ENCODE measurements at places on chromosomes 12 and 14.

GRCh38 chr14:105325716-105326567, 11.4 kb downstream of the PACS2 start:
- no peak for DNase-seq

GRCh38 chr12:111221062-111222026, 147.6 kb downstream of the PHETA1 start:
- no peak for DNase-seq

DNA sequence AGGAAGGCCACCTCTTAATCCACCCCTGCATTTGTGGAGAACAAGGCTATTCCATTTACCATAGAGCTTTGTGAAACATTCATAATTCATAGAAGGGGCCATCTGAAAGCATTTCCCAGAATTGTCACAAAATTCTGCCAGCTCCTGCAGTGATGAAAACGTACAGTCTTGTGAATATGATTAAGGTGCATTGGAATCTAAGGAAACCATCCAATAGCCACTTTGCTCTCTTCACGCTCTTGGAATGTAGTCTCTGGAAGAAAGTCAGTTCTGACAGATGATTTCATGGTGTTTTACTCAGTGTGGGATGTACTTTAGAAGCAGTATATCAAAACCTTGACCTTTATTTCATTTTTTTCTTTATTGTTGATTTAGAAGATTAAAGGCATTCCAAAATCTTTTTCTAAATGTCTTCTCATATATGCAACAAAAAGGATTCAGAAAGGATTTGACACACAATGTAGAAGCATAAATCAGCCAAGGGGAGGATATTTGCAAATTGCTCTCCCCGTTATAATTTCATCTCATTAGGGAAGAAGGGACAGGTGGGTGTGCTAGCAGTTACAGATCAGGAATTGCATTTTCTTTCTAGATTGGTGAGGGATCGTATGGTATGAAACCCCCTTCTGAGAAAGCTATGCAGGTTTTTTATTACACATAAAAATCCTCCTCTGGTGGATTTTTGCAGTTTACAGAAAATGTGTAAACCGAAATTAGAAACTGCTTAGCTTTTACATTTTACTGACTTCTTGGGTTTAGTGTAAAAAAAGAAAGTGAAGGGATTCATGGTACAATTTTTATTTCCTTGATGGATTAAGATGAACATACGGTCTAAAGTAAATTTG, 390.2 kb downstream of the LRIG3 start:
- DNase-seq = no peak

- DNase-seq = no peak
Observed at GRCh38 chr12:88472775-88473174, 107.5 kb downstream of the KITLG start.

- no peak for DNase-seq
Observed at GRCh38 chr12:129404556-129404955, 499.3 kb downstream of the TMEM132D start.

DNA sequence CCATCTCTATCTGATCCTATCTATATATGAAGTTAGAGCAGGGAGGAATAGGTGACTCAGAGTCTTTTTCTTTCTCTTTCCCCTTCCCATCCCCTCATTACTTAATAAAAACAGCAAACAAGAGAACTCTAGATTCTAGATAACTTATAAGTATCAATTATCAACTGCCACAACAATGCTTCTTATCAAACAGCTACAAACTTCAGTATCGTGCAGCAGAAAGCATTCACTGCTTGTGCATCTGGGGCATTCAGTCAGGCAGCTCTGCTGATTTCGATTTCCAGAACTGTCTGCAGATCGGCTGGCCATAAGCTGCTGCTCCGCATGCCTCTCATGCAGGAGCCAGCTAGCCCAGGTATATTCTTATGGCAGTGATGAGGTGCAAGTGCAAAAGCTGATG, 19.4 kb downstream of the A2ML1 start:
- DNase-seq = no peak

DNA sequence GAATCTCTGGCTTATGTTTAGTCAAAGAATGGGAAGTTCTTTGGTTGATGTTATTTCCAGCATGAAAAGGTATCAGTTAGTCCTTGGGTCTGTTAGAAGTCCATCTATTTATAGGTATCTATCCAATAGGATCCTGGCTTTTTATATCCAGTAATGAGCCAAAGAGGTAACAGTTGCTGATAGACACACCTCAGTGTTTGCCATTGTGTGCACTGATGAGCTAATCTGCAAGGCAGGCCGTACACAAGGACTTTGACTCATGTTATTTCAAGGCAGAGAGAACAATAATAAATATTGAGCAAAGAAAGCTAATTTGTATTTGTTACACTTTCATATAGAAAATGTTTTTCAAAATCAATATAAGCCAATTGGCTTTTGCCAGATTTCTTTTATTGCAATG, 56.4 kb downstream of the GLT1D1 start:
- DNase-seq = no peak

DNA sequence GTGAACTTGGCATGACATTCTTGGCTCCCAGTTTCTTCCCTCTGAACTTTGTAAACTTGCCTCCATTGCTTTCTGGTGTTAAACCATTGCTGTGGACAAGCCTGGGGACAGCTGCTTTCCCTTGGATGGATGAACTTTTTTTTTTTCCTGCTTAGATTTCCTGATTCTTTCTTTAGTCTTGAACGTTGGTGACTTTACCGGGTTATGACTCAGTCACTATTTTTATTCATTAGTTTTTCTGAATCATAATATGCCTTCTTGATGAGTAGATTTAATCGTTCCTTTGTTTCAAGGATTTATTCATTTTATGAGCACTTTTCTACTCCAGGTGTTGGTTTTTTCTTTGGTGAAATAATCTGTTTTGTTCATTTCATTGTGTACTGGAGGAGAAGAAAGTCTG, 155.0 kb upstream of the RTL1 start:
- no peak for DNase-seq

GRCh38 chr14:34911209-34912150, 36.3 kb upstream of the BAZ1A start:
- no peak for DNase-seq

- peak; percentile 64 for DNase-seq
Observed at GRCh38 chr14:35534873-35535482, 1.0 kb downstream of the INSM2 start.

- DNase-seq = no peak
Observed at GRCh38 chr12:57694459-57695019, 607 bp downstream of the OS9 start.

GRCh38 chr14:57052705-57053302, 215.9 kb downstream of the EXOC5 start:
- no peak for DNase-seq

GRCh38 chr14:67837011-67837624, 17.5 kb downstream of the RAD51B start:
- DNase-seq = peak; percentile 53

DNA sequence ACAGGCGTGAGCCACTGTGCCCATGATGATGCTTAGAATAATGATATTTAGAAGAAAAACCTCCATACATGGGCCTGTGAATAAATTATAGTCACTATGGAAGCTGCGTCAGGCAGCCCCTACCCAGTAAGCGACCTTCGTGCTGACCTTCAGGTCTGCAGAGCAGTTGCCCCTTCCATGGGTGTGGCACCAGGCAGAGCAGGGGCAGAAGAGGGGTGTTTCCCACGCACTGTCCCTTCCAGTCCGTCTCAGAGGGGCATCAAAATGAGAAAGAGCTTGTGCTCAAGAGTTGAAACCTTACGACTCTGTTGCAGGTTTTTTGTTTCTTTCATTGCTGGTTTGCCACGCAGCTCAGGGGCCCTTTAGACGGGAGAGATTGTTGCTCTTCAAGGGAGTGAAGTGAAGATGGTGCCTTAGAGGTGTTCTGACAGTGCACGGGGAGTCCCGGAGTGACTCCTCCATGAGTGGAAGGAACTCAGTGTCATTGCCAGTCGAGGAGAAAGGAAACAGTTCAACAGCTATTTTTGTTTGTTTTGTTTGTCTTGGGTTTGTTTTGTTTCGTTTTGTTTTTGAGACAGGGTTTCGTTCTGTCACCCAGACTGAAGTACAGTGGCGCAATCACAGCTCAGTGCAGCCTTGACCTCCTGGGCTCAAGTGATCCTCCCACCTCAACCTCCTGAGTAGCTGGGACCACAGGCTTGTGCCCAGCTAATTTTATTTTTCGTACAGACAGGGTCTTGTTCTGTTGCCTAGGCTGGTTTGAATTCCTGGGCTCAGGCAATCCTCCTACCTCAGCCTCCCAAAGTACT, 13.9 kb downstream of the CKB start:
- no peak for DNase-seq

GRCh38 chr14:95490727-95491451, 25.6 kb downstream of the SYNE3 start:
- no peak for DNase-seq

- DNase-seq = no peak
Observed at GRCh38 chr12:82723093-82723492, 36.4 kb downstream of the TMTC2 start.

- peak; percentile 53 for DNase-seq
Observed at GRCh38 chr14:65302571-65303189, 109.8 kb upstream of the FUT8 start.

GRCh38 chr14:50602035-50602434, 42.1 kb downstream of the ATL1 start:
- no peak for DNase-seq

DNA sequence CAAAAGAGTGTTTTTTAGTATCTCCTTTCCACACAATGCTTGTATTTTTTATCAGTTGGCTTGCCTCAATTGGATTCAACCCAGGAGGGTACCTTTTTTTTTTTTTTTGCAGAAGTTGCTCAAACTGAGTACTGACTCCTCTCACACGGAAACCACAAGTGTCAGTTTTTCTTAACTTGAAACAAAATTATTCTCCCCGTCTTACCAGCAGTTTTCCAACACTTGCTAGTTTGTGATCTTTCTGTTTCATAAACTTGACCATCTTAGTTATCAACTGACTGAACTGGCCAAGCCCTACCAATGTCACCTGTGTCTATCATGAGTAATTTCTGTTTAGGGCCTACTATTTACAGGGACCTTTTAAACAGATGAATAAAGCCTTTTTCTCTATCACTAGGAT, 34.1 kb upstream of the ITPR2 start:
- DNase-seq = no peak

- no peak for DNase-seq
Observed at GRCh38 chr14:102213984-102214658, 74.4 kb downstream of the WDR20 start.

GRCh38 chr12:8603856-8604255, 8.8 kb downstream of the AICDA start:
- DNase-seq = no peak

- DNase-seq = no peak
Observed at GRCh38 chr14:52077256-52077979, 8.6 kb upstream of the NID2 start.

GRCh38 chr14:52244997-52245396, 22.5 kb upstream of the PTGDR start:
- no peak for DNase-seq

DNA sequence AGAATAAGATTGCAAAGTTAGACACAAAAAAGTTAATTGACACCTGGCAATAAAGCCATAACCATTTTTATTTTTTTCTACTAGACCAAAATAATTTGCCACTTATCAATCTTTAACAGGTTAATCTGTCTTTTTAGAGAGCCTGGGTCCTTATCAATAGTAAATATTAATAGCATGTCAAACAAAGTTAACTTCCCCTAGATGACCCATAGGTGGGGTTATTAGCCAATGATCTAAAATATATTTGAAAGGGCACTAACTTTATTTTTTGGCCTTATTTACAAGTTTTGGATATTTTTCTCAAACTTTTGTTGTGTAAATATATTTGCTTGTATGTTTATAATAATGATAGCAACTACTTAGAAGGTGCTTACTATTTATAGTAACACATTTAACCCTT, 3.9 kb downstream of the ANKRD33 start:
- no peak for DNase-seq

GRCh38 chr12:44381341-44381740, 494.8 kb downstream of the NELL2 start:
- DNase-seq = no peak

DNA sequence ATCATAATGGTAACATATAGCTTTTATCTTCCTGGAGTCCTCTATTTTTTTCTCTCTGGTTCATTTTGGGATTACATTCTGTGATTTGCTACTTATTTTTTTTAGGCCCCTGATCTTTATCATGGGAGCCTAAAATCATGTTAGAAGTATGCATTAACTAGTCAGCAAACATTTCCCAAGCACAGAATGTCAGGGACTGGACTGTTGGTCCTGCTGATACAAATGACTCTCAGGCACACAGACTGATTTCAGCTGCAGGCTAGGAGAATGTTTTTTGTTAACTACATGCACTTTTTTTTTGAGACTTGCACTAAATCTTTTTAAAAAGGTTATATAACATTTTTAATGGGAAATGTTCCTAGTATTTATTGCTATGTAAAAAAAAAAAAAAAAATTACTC, 131.1 kb downstream of the ACSS3 start:
- no peak for DNase-seq

- no peak for DNase-seq
Observed at GRCh38 chr12:71220260-71220659, 62.5 kb upstream of the TSPAN8 start.

- DNase-seq = peak; percentile 28
Observed at GRCh38 chr14:58638231-58639197, 752 bp downstream of the DACT1 start.

DNA sequence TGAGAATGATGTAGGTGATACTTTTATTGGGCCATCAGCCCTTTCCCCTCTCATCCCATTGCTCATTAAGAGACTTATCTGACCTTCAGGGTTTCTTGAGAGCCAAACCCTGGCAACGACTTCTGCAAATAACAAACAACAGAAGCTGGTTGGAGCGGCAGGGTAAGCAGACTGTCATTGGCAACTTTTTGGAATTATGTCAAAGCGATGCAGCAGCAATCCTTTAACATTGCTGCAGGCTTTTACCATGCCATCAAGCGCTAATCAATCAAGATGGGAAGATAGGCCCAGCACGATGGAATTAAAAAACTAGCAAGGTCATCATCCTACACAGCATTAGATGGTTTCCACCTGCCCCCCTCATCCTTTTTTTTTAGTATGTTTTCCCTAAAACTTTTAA, 406.1 kb upstream of the PDE3A start:
- no peak for DNase-seq

GRCh38 chr12:65296508-65297265, 18.2 kb downstream of the MSRB3 start:
- no peak for DNase-seq

GRCh38 chr12:16012117-16012516, 101.0 kb downstream of the DERA start:
- DNase-seq = no peak

DNA sequence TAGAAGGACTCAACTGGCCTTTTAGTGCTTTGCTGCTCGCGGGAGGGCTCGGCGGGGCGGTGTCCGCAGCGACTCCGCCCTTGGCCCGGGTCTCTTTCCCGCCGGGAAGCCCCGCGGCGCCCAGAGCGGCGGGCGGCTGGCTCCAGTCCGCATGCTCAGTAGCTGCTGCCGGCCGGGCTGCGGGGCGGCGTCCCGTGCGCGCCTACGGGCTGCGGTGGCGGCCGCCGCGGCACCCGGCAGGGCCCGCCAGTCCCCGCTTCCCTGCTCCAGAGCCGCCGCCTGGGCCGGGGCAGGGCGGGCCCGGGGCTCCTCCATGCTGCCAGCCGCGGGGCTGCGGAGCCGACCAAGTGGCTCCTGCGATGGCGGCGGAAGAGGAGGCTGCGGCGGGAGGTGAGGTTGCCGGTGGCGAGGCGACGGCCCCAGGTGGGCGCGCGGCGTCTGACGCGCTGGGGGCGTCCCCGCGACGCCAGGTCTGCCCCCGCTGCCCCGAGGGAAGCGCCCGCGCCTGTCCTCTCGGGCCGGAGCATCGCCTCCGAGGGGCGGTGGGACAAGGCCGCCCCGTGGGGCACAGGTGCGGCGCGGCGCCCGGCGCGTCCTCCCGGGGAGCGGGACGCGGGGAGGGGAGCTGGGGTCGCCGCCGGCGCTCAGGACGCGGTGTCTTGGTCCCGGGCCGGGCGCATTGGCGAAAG, at the start of gene BMAL2:
Gene BMAL2, plus strand, starts transcription at position 123 of the 689 bp plus-strand sequence. Its CDS starts 237 bp downstream, at position 360.
- peak; percentile 31 for DNase-seq

GRCh38 chr12:54358191-54358944, 5.9 kb downstream of the GPR84 start:
- DNase-seq = peak; percentile 48
